T-helper 17 cell (primary cell): ENCODE measurements at places on chromosomes 3 and 15.
A peak's percentile ranks its signal among the peaks of the same experiment; 100 is the strongest.

DNA sequence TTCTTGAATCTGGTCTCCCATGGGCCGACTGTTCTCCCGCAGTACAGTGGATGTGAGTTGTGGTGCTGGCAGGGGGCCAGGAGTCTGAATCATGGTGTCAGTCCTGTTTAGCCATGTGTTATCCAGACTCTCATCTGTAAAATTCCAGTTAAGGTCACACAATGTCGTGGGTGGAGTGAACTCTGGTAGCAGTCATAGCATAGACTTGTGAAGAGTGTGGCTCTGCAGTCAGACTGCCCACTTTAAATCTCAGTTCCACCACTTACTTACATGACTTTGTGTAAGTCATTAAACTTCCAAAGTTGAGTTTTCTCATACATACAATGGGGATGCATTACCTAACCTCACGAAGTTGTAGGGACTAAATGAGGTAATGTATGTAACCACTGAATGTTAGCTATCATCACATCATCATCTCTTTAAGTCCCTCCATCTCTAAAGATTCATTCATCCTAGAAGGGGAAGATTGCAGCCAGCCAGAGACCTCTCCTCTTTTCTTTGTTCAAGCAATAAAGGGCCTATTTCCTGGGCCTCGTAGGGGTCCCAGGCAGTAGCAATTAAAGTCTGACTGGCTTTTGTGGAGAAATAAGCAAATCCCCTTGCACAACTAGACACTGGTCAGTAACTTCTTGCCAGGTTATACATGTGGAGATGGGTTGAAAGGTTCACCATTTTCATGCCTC is 93.9 kb downstream of the PCCB start:
- no peak for DNase-seq

DNA sequence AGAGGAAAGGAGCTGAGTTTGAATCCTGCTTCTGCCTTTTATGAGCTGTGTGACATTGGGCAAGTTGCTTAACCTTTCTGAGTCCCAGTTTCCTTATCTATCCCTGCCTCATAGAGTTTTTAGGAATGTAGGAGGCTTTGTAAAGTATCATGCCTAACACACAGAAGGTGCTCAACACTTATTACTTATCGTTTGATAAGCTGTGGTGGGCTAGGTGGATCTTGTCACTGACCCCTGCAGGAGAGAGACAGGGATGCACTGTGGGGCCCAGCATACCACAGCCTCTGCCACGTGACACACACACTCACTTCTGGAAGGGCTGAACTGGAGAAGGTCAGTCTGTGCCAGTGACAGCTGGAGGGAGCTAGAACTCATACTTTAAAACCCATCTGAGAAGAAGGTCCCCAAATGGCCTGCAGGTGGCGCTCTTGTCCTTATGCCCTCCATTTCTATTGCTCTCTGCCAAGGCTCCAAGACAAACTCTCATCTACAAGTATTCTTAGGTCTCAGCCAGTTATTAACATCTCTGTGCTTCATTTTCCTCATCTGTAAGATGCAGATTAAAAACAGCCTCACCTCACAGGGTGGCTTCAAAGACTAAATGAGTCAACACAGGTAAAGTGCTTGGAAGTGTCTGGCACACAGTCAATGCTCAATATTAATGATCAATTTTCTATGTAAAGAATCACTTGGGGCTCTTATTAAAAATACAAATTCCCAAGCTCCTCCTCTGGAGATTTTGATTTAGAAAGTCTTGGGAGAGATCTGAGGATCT is 57.5 kb upstream of the HACD2 start:
- DNase-seq = peak; percentile 22

- DNase-seq = no peak
Measured at GRCh38 chr3:190449801-190450200, at the start of gene TMEM207. TMEM207 (minus strand) TSS chr3:190449901; CDS start chr3:190449809, 92 bp downstream.

- no peak for DNase-seq
Measured at GRCh38 chr15:74506515-74506840, 34.5 kb upstream of the ARID3B start.

- no peak for DNase-seq
Measured at GRCh38 chr15:68328443-68328842, 50.9 kb downstream of the FEM1B start.

- DNase-seq = no peak
Measured at GRCh38 chr3:95733336-95733735, 1081.1 kb upstream of the EPHA6 start.

GRCh38 chr15:33971811-33972210 is 3.5 kb downstream of the CHRM5 start:
- DNase-seq = no peak

DNA sequence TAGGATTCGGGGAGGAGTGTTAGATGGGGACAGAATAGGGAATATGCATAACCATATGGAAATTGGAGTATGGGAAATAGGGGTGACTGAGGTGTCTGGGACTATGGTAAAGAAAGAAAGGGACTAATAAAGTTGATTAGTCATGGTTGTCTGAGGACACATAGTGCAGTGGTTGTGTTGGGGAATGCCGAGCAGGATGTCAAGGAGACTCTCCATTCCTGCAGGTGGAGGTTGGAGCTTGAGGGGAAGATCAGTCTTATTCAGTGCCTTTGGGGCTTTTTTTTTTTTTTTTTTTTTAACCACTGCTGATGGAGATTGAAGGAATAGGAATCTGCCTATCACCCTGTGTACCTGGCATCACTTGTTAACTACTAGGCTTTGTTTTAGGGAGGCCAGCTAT is 10.8 kb downstream of the NMD3 start:
- DNase-seq = no peak

- DNase-seq = no peak
Measured at GRCh38 chr3:58355179-58355578, 22.5 kb downstream of the PXK start.

DNA sequence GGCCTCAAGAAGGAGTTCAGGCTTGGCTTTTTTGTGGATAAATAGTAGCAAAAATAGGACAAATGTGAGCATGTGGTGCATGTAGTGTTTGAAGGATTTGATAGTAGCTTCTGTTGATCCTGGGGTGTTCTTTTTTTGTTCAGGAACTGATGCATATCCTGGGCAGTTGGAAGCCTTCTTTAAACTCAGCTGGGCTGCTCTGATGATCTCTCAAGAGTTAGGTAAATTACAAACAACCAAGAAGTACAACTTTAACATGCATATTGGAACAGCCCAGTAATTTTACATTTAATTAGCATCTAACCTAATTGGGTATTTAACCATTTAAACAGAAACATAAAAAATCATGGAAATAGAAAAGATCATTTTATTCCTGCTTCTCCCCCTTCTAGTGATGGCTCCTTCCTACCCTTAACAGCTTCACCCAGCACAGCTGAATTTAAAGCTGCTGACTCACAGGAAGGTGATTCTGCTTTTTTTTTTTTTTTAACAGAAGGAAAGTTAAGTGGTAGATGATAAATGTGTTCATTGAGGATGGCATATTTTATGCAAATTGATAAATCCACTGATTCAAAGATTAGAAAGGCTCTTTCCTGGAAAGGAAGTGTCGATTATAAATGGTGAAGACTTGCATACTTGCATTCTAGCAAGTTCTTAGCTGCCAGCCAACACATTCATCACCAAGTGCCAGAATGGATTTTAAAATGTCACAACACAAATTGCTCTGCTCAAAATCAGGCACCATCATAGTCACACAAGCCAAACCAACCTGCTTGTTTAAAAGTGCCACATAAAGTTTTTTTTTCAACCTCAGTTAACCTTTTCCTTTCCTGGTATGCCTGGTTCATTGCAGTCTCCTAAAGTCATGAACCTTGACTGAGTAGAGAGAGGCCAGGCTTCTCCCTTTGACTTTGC is 20.0 kb downstream of the SLC35G2 start:
- no peak for DNase-seq

DNA sequence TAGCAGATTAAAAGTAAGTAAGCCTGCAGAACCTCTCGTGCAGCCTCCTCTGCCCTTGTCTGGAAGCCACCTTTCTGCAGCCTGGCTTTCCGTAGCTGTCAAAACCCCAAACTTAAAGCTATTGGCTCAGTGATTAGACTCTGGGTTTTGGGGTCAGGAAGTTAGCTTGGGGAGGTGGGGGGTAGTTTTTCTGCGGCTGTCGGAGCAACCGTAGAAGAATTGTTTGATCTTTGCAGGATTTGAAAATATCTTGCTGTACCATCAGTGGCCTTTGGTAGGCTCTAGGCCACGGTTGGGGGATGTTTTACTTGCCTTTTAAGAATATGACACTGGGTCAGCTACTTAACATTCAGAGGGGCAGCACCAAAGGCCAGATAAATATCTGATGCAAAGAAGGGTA is 88.4 kb upstream of the RASGRP1 start:
- peak; percentile 66 for DNase-seq

DNA sequence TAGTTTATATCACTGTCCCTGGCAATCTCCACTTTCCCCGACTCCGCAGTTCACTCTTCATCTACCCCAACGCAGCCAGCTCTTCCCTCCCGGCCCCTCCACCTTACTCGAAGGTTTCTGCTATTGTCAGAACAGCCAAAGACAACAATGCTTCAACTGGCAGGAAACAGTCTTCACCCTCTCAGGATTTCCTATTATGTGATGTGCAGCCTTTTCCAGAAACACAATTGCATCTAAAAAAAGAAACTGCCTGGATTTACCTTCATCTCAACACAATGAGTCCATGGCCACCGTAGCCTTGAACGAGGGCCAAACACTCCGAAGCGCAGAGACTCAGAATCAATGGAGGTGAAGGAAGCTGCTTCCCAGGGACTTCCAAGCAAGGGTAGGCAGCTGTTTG is 182.1 kb upstream of the TSC22D2 start:
- DNase-seq = no peak

- DNase-seq = no peak
Measured at GRCh38 chr15:41416128-41416741, 660 bp upstream of the RTF1 start.

DNA sequence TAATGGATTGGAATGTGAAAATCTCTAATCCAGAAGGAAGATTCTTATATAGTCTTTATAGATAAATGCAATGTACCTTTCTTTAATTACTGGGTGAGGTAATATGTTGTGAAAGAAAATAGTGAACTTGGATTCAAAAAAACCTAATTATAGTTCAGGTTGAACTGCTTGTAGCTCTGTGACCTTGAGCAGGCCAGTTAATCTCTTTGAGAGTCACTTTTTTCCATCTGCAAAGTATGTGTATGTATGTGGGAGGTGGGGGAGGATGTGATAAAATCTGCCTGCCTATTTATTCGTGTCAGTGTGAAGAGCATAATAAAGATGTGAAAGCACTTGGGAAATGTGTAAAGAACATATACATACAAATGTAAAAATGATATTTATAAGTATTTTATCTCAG is 34.4 kb downstream of the GLCE start:
- DNase-seq = no peak

DNA sequence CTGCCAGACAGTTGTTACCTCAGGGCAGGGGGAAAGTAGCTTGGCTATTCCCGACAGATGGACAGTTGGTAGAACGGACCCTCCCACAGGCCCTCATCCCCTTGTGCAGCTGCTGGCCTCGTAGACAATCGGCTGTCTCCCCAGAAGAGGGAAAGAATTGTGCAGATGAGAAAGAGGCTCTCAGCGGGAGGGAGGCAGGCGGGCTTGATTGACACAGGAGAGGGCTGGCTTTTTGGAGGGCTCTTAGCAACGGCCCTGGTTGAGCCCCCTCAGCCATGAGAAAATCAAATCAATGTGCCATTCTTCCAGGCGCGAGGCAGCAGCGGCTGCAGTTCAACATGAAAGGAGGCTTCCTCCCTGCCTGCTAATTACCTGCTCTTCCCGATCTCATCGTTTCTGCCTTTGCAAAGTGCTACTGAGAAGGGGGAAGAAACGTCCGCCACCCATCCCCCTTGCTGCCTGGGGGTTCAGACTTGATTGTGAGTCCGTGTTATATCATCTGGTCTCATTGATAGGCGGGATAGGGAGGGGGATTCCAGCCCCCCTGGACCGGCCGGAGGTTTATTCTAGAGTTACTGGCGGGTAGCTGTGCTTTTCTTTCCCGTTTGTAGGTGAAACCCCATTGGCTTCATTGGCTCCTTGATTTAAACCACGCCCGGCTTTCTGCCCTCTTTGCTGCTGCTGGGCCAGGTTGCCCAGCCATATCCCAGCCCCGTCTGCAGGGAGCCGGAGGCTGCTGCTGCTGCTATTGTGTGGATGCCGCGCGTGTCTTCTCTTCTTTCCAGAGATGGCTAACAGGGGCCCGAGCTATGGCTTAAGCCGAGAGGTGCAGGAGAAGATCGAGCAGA is at the start of gene TAGLN3:
TAGLN3 (plus strand) TSS at position 287 of the 848 bp plus-strand sequence; CDS start at position 788, 501 bp downstream.
- DNase-seq = no peak
